Substantia nigra (tissue), 51 donors: ENCODE measurements at places on chromosomes 16 and 17.

DNA sequence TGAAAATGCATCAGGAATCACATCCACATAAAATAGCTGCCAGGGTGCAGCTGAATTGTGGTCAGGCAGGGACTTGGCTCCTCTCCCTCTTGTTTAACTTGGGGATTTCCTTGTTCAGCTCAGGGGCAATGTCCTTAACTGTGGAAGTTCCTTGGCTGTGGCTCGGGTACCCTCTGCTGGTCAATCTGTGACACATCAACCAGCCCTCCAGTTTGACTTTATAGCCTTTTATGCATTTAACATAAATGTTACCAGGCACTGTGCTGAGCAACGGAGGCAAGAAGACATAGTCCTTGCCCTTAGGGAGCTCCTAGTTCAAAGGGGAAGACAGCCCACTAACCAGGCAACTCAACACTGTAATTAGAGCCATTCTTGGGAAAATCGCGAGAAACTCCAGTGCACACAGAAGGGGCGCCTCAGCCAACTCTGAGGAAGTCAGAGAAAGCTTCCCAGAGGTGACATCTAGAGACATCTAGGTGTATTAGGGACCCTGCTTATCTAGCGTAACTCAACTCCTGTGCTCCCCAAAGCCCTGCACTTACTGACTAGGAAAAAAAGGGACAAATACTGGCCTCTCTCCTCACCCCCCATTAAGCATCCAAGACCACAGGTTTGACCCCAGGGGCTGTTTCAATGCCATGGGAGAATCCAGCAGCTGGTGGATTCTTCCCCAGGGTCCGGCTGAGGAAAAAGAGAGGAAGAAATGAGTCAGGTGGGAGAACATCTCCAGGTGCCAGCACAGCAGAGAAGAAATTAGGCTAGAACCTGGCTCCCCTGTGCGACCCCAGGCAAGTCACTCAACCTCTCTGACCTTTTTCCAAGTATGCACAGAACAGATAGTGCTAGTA, 17.3 kb upstream of the EEF2K start:
- DNase-seq: peak; percentile 59

DNA sequence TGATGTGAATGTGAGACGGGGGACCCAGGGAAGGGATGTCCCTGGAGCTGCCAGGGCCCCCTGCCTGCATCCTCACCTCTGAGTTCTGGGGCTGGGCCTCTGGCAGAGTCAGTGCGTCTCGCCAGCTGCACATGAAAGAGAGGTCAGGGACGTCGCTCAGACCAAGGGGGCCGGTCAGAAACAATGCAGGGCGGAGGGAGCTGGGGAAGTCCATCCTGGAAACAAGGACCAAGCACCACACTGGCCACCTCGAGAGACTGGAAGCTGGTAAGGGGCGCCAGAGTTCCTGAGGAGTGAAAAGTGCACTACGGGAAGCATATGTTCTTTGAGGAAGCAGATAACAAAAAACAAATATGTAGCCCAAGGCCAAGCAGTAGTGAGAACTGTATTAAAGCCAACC, 2.1 kb downstream of the TAF1C start:
- no peak for DNase-seq

- DNase-seq: no peak
Measured at GRCh38 chr16:55478827-55479429, at the start of gene MMP2. Gene MMP2 (plus strand): TSS chr16:55479198. CDS start chr16:55479480, 282 bp downstream.

- DNase-seq: no peak
Measured at GRCh38 chr17:47686664-47687327, 7.2 kb upstream of the TBKBP1 start.

GRCh38 chr16:55292491-55292890, 31.5 kb upstream of the IRX6 start:
- no peak for DNase-seq

DNA sequence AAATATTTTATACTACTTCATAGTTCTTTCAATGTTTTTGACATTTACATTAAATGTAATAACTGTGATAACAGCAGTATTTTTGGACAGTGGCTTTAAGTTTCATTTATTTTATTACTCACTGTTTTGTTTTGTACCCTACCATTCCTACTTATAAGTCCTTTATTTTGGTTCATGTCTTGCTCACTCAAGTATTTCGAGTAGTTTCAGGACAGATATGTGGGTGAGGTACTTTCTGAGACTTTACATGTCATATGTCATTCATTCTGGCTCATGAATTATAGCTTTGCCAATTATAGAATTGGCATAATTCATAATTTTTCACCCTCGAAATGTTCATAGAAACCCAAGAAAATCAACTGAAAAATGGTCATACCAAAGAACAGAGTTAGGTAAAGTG, 44.4 kb downstream of the PIK3R5 start:
- no peak for DNase-seq

DNA sequence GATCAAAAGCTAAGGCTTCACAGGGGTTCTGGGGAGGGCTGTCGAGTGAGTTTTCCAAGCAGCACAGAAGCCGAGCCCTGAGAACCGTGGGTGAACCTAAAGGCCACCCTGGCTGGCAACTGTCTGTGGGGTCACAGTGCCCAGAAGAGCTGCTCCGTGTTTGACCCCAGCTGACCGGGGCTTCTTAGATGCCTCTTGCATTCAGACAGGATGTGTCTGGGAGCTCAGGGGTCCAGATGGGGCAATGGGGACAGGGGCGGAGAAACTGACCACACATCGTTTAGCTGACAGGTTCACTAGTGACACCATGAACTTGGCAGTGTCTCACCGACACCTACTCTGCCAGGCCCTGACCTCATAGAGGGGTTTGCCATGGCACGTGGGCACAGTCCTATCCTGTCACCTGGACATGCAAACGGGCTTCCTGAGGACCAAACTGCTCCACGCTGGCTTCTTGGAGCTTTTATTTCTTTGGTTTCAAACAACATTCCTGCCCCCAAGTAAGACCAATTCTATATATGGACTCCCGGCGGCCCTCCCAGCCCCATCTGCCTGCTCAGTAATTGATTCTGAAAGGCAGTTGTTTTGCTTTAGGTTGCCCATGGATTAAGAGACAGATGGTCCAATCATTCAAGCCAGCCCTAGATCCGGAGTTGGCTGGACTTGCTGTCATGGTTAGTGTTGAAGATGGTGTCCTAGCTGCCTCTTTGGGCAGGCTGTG, 22.2 kb downstream of the WSCD1 start:
- no peak for DNase-seq

GRCh38 chr16:10683170-10683569, 11.6 kb downstream of the TEKT5 start:
- no peak for DNase-seq

DNA sequence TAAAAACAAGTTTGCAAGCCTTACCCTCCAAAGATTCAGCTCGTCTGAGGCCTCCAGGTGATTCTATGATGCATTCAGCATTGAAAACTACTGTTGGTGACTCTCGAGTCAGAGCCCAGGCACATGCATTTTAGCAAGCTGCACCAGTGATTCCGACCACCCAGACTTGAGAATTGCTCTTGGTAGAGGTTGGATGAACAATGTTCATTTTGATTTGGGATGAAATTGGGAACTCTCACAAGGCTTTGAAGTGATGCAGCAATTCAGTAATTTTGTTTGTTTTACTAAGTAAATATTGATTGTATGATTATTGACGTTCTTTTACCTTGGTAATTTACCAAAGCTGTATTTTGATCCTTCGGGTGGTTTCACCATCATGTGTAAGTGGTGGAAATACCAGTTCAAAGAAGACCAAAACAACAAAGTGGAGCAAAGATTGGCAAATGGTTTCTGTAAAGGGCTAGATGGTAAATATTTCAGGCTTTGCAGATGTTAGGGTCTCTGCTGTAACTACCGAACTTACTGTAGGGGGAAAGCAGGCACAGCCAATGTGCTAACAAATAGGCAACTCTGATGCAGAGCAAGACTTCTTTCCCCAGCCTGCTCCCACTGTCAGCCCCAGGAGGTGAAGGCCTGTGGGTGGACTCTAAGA, 11.8 kb downstream of the ALDH3A2 start:
- no peak for DNase-seq

DNA sequence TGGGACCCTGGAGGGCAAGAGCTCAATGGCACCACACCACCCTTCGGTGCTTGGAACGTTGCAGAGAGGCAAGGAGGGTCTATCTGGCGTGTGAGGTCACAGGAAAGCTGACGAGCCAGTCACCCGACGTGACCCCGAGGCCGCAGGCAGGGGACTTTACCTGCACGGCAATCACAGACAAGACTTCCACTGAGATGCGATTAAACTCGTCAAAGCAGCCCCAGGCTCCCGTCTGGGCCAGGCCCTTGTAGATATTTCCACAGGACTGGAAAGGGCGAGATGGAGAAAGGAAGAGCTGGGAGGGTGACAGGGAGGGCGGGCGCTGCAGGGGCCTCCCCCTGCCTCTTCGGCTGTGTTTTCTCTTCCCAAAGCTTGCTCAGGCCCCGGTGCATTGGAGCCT, 78.3 kb downstream of the DNAH17 start:
- no peak for DNase-seq

DNA sequence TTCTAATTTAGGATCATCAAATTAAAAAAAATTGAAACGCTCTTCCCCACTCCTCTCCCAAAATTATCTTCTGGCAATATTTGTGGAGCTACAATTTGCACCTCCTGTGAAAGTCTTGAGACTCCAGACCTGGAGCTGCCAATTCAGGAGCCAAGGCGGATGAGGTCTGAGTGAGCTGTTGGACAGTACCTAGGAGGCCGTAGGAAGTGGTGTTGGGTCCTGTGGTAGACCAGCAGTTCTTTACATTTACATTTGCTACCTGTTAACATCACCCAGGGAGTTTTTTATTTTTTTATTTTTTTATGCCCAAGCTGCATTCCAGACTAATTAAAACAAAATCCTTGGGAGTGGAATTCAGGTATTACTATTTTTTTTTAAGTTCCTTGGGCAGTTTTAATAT, 271.0 kb downstream of the PHKB start:
- DNase-seq: no peak

DNA sequence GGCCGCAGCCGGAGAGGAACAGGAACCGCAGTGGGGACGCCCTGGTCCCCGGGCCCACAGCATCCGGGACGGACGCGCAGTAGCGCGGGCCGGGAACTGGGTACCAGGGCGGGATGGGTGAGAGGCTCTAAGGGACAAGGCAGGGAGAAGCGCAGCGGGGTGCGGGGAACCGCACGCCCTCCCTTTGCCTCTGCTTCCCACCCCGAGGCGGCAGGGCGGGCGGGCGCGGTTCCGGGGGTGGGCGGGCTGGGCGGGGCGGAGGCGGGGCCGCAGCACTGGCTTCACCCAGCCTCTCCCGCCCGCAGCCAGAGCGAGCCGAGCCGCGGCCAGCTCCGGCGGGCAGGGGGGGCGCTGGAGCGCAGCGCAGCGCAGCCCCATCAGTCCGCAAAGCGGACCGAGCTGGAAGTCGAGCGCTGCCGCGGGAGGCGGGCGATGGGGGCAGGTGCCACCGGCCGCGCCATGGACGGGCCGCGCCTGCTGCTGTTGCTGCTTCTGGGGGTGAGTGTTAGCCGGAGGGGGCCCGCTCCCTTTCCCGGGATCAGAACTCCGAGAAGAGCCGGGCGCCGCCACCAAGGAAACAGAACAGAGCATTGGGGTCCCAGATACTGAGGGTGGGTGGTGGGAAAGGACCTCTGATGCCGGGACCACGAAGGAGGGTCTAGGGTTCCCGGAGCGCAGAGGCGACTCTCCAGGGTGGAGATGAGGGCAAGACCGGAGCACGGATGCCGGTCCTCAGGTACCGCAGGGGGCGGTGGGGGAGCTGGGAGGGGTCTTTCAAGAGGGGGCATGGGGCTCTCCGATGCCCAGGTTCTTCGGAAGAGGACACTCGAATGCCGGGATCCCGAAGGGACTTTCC, at the start of gene NGFR:
TSS of gene NGFR (plus strand) at position 308 of the 856 bp plus-strand sequence. CDS start at position 433, 125 bp downstream.
- no peak for DNase-seq

DNA sequence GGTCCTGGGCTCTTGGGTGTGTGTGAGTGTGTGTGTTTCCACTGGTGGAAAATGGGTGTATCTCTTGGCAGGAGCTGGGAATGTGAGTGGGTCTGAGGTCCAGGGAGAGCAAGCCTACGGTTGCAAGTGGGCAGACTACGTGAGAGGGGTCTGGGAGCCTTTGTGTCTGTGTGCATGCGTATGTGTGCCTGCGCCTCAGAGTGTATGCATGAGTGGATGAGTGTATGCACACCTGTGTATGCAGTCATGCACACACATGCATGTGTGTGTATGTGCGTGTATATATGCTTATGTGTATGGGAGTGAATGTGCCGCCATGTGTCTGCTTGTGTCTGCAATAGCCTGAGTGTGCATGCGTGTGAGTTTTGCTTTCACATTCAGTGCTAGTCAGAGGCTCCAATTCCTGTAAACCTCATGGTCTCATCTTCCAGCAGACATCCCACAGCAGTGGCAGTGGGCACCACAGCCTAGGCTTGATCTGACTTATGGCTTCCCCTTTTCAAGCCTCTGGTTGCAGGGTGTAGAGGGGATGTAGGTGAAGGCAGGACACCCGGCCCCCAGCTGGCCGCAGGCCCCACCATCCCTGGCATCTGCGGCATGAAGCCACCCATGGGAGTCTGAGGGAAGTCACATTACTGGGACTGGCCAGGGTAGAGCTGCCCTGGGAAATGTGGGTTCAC, 19.7 kb upstream of the RMI2 start:
- no peak for DNase-seq

GRCh38 chr17:39665642-39666224, 584 bp downstream of the TCAP start:
- no peak for DNase-seq

DNA sequence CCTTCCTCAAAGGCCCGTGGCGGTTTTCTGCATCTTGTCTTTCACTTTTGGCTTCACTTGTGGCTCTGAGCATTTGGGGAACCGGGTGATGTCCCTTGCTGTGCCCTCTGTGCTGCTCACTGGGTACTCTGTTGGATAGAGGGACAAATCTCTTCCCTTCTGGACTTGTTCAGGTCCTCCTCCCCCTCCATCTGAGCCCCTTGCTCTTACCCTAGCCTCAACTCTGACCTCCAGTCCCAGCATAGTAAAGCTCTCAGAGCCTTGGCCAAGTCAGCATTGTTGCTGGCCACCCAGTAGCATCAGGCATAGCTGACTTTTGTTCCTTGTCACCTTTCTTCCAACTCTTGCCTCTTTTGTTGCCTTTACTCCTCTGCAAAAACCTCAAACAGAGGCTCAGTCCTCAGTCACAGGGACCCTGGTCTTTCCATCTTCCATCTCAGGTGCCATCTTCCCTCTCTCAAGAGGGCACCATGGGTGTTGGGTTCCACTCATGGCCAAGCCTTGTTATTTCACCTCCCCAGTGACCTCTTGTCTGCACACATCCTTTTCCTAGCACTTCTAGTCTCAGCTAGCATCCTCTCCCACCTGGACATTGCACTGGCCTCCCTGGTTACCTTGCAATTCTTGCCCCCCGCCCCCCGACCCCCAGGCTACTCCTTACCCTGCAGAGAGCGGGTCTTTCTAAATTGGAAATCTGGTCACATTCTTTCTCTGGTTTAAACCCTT, 393 bp upstream of the PSMB10 start:
- DNase-seq: no peak

DNA sequence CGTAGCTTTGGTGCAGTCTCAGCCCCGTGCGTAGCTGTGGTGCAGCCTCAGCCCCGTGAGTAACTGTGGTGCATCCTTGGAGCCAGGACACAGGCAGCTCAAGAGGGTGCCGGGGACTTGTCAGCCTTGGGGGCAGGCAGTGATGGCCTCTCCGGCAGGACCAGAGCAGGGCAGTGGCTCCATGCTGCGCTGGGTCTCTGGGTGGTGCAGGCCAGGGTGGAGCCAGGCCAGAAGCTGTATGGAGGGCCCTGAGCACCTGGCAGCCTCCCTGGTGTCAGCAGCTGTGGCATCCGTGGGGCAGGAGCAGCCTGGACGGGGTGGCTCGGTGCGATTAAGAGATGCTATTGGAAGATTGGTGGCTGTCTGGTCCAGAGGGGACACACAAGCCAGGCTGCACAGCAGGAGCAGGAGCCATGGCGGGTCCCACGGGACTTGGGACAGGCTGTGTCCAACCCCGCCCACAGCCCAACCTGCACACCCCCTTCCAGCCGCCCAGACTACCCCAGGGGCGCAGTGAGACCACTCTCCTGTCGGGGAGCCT, 28.3 kb upstream of the CDH15 start:
- DNase-seq: no peak
